ENCODE measurements at places on chromosomes 1 and 21. TPM values are rescaled to one million over a fixed set of nuclear protein-coding genes. Genes with fewer than 3 reads are reported as not detected.

- H3K27ac ChIP-seq: no peak overlapping the region
- no peaks in the 10 kb centered on the region for H3K4me1 ChIP-seq
- no peaks in the 10 kb centered on the region for H3K27me3 ChIP-seq
Observed at GRCh38 chr1:202247837-202248795, 54.5 kb downstream of the LGR6 start.

The SPATA21 gene
- polyA plus RNA-seq: not detected

The COL16A1 gene
- 194 TPM for polyA plus RNA-seq

The WNT3A gene
- polyA plus RNA-seq: not detected

The HOOK1 gene
- polyA plus RNA-seq: 0.35 TPM

The TBX19 gene
- polyA plus RNA-seq: 3.7 TPM

All from ovary (tissue), 10 donors.